ENCODE measurements at places on chromosomes 12 and 14. TPM values are rescaled to one million over a fixed set of nuclear protein-coding genes. Genes with fewer than 3 reads are reported as not detected.

Gene TMEM63C
- total RNA-seq, result 0.16 TPM

Gene TPPP2
- 0.15 TPM for total RNA-seq

Gene PRR4
- total RNA-seq, result 2.4 TPM

Gene ACOT4
- total RNA-seq, result 2.8 TPM

Gene ZNF641
- total RNA-seq, result 23.4 TPM

Gene CCDC184
- total RNA-seq, result 2.0 TPM

Gene PIK3C2G
- total RNA-seq, result 0.16 TPM

Gene LRRK2
- total RNA-seq, result 30.9 TPM

Gene RNASE2
- total RNA-seq, result 2.0 TPM

Gene NANOG
- total RNA-seq, result 0.15 TPM

Gene CCDC60
- total RNA-seq, result not detected

Gene SOAT2
- total RNA-seq, result 0.16 TPM

Gene KERA
- total RNA-seq, result not detected

Gene E2F7
- total RNA-seq, result under 0.01 TPM

Gene MAP3K9
- 0.16 TPM for total RNA-seq

Gene AHNAK2
- total RNA-seq, result 46.7 TPM

Gene FLRT2
- total RNA-seq, result 12.6 TPM

Gene FOS
- total RNA-seq, result 398 TPM

Gene TEX22
- 0.59 TPM for total RNA-seq

Gene INSM2
- not detected for total RNA-seq

Gene A2ML1
- total RNA-seq, result 0.33 TPM

Gene CIROP
- total RNA-seq, result not detected

Gene COX8C
- not detected for total RNA-seq

Gene GRIP1
- total RNA-seq, result 6.3 TPM

Gene SSPN
- total RNA-seq, result 22.1 TPM

Data from breast epithelium (tissue), 4 donors.